Right ventricle myocardium inferior (tissue), 1 donor: ENCODE measurements at places on chromosomes 2 and 18. TPM values are rescaled to one million over a fixed set of nuclear protein-coding genes. Genes with fewer than 3 reads are reported as not detected.

- no peak for DNase-seq
Measured at GRCh38 chr2:60446413-60447267, 106.8 kb downstream of the BCL11A start.

GRCh38 chr2:43754180-43754579 lies 19.7 kb upstream of the DYNC2LI1 start:
- no peak for DNase-seq

GRCh38 chr2:134320930-134321329 lies 67.1 kb downstream of the MGAT5 start:
- DNase-seq: no peak

DNA sequence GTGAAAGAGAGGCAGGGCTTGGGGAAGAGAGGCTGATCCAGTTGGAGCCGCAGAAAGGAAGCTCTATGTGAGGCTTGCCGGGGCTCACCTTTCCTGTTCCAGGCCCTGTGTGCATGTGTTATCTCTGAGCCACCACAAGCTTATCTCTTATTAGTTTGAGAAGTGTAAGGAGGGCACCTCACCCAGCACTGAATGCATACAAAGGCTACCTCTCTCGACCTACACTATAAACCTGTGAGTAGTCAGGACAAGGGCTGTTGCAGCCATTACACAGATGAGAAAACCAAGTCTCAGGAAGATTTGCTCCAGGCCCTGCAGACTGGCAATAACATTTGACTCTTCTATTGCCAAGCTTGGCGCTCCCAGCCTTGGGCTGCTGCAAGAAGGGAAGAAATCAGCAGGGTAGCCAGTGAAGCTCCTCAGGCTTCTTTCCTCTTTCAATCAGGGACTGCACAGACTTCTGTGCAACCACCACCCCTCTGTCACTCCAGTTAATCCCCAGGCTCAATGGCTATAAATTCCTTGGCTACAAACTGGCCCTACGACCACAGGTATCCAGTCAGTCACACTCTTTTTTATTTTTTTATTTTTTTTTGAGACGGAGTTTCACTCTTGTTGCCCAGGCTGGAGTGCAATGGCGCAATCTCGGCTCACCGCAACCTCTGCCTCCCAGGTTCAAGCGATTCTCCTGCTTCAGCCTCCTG lies 73.8 kb downstream of the CLHC1 start:
- DNase-seq: no peak

- DNase-seq: no peak
Measured at GRCh38 chr2:30106543-30106942, 40.3 kb upstream of the YPEL5 start.

GRCh38 chr2:25246001-25246400 lies 77.6 kb upstream of the POMC start:
- DNase-seq: no peak

The NT5C1B gene
- not detected for total RNA-seq

The BCL2 gene
- total RNA-seq: 7.4 TPM
